ENCODE measurements at places on chromosomes 3 and 15.

GRCh38 chr15:42453826-42454225 lies 37.1 kb downstream of the ZNF106 start:
- DNase-seq, result no peak

DNA sequence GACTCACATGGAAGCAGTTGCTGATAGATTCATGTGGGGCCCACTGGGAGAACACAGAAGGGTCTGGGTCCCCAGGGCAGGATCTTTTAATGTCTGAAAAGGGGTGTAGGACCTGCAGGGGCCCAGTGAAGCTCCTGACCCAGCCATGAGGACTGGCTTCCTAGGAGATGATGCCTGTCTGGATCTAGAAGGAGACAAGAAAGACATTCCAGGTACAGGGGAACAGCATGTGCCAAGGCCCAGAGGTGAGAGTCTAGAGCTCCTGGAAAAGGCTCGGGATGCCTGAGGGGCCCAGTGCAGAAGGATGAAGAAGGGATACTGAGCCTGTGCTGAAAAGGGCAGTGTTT lies 4.7 kb upstream of the SEMA3F start:
- no peak for DNase-seq

GRCh38 chr15:85005319-85005718 lies 23.7 kb downstream of the PDE8A start:
- DNase-seq, result no peak

DNA sequence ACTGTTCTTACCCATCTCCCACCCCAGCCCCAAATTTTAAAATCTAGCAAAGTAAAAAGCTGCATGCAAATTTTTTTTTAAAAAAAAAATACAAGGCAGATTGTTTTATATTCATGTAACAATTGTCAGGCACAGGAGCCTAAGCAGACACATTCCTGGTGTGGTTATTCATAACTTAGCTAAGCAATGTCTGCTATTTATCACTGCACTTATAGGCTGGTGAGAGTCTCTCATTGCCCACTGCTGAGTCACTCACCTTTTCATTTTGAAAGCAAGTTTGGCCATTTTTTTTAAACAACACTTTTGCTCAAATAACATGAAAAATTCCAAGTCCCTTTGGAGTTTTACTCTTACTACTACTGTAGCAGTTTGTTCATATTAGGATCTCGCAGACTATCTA lies 413.9 kb downstream of the RBMS3 start:
- DNase-seq, result no peak

DNA sequence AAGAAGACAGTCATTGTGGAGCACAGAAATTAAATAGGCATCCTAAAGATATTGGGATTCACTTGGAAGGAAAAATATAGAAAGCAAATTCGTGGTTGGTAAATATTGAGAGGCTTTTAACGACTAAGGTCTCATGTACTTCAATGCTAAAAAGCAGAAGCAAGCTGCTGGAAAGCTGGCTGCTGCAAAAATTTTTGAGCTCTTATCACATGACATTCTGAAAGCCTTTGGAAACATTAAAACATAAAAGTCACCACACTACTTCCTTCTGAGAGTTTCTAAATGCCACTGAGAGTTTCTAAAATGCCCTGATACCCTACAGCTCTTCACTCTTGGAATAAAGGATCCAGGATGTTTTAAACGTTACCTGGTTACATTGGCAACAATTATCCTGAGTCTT lies 39.0 kb upstream of the CBLB start:
- DNase-seq, result no peak

DNA sequence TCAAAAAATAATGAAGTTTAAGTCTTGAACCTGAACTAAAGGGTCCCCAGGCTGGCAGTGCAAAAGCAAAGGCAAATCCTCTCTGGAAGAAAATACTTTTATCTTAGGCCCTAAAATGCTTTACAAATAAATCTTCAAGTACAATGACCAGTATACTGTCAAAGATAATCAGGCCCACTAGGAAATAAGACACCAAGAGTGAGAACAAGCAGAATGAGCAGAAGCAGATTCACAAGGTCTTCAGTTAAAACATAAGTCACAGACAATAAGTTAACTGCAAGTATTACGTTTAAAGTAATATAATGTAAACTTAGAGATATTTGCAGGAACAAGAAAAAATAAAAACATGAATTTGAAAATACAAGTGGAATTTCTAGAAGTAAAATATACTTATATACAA lies 42.2 kb upstream of the IGSF10 start:
- DNase-seq, result no peak

- no peak for DNase-seq
Observed at GRCh38 chr3:197989651-197990050, 29.6 kb downstream of the LMLN start.

DNA sequence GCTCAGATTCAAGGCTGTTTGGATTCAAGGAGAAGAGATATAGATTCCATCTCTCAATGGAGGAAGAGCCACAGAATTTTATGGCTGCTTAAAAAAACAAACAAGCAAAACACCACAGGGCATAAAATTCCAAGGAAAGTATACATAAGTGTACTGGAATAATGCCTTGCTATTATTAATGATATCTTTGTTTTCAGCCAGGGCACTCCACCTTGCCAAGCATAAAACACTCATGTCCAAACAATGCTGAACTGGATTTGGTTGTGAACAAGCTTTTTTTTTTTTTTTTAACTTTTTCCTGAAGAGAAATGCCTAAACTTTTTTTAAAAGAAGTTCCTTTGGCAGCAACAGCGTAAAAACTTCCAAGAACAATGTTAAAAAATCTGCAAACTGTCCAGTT lies 4.8 kb upstream of the CLSTN2 start:
- no peak for DNase-seq

GRCh38 chr3:119289404-119289770 lies 4.8 kb upstream of the ARHGAP31 start:
- DNase-seq, result no peak

GRCh38 chr3:162704799-162705385 lies 1208.3 kb downstream of the OTOL1 start:
- DNase-seq, result no peak

DNA sequence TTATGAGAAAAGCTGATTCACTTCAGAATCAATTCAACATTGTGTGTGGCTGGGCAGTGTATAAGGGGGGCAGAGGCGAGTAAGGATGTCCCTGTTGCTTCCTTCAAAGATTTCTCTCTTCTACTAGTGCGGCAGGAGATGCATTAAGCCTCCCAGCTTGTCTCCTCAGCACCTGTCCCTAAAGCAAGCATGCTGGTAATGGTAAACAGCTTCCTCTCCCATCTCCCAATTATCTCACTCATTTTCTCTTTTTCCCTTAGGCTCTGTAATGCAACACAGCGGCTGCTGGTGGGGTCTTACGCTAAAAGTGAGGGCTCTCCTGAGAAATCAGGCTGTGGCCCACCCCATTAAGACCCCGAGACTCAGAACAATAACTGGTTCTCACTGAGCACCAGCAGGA lies 306.4 kb upstream of the ROPN1 start:
- DNase-seq, result no peak

DNA sequence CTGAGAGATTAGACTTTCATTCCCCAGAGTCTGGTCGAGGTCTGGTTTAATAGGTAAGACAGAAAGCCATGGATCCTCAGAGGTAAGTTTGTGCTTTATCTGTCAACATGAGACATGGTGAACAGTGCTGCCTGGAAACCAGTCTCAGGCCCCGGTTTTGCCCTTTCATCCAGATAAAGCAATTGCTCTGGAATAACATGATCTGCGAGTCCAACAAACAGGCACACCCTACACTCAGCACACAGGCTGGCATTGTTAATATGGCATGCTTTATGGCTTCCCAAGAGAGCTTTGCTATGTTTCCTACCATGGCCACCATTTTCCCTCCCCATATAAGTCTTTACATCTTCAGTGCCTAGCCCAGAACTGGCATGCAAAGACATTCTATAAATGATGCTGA lies 30.1 kb upstream of the MNS1 start:
- no peak for DNase-seq

- no peak for DNase-seq
Observed at GRCh38 chr3:77825001-77825827, 785.3 kb downstream of the ROBO2 start.

- DNase-seq, result no peak
Observed at GRCh38 chr15:29451201-29451781, 181.7 kb upstream of the NSMCE3 start.

GRCh38 chr3:74824366-74824765 lies 209.9 kb upstream of the CNTN3 start:
- DNase-seq, result no peak

- DNase-seq, result no peak
Observed at GRCh38 chr3:127789990-127790881, 32.1 kb downstream of the MGLL start.

- DNase-seq, result no peak
Observed at GRCh38 chr3:6512172-6512800, 348.6 kb upstream of the GRM7 start.

GRCh38 chr3:177665122-177665808 lies 468.0 kb upstream of the TBL1XR1 start:
- no peak for DNase-seq

DNA sequence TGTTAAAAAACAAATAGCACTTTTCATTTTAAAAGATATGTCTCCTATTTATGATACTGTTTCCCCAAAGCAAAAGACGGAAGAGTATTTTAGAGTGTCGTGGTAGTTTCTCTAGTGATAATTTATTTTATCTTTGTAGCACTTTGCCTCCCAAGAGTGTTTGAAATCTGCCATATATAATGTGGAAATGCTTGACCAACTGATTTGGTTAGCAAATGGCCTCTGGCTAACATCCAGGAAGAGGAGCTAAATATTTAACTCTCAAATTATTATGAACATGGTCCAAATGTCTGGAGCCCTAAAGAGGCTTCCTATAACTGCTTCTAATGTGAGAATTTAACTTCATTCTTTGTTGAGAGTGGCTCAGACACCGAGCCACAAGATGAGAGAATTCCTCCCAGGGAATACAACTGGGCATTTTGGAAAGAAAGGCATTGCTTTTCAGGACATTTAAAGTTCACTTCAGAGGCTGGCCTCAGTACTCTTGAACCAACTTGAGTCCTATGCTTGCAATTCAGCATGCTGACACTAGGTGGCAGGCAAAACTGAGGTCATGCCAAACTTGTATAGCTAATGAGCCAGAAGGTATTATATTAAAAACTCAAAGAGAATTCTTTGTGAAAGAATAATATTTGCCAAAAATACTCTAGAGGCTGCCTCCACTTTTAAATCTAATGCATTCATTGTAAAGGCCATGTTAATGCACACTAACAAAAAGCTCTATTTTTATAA lies 104.5 kb downstream of the RARB start:
- DNase-seq, result no peak
